ENCODE measurements at places on chromosomes 12 and 14.
A peak's percentile ranks its signal among the peaks of the same experiment; 100 is the strongest.

DNA sequence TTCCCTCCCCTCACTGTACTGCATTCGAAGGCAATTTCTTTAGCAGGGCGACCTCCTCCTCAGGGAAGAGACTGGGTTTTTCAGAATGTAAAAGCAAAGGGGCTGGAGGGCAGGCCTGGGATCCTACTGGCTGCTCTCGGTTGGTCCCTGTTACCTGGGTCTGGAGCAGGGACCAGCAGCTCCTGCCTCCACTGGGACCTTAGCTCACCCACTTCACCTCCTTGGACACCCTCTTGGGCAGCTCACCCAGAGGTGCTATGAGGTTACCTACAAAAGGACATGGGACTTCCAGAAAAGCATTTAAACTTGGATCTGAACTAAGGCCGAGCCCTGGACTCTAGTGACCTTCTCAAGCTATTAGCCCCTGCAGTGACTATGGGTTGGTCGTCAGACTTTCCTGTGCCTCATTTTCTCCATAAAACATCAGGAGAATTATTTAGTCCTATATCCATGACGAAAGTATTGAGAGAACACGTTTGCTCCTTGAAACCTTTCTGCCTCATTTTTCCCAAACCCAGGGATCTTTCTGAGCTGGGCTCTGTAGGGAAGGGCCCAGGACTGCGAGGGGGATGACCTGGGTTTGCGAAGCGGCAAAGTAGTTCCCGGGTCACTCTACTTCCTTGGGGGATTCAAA lies 65.0 kb downstream of the FBXL14 start:
- no peak for DNase-seq

GRCh38 chr12:132766380-132767085 lies 4.9 kb upstream of the ANKLE2 start:
- DNase-seq = peak; percentile 27

DNA sequence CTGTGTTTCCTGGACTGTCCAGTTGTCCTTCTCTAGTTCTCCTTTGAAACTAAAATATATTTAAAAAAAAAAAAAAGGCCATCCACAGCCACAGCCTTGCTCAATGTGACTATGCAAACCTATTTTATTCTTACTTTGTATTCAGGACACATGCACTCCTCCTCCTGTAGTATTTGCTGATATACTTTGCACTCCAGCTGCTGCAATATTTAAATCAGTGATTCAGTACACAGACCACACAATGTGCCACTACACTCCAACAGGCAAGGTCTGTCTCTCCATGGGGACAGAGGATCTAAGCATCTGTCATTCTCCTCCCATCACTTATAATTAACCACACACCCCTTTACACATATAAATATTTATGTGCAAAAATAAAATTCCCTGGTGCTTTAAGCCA lies 40.2 kb upstream of the CCDC196 start:
- no peak for DNase-seq

DNA sequence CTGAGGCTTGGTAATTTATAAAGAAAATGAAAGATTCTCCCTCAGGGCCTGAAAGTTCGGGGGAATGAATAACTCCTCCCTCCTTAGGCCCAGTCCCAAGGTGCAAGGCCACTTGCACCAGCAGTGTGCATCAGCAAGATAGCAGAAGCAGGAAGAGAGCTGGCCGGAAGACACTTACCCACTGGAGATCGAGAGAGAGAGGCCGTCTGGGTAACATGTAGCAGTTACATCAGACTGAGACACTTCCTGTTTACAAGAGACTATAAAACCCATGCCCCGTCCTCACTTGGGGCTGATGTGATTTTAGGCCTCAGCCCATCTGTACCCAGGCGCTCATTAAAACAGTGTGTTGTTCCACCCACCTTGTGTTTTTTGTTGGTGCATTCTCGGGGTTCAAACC lies 85.2 kb downstream of the TMTC3 start:
- DNase-seq = no peak

GRCh38 chr12:116599285-116600136 lies 40.3 kb downstream of the MAP1LC3B2 start:
- peak; percentile 58 for DNase-seq

DNA sequence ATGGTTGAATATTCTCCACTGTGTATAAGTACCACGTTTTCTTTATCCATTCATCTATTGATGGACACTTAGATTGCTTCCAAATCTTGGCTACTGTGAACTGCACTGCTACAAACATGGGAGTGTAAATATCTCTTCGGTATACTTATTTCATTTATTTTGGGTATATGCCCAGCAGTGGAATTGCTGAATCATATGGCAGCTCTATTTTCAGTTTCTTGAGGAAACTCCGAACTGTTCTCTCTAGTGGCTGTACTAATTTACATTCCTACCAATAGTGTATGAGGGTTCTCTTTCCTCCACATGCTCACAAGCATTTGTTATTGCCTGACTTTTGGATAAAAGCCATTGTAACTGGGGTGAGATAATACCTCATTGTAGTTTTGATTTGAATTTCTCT lies 623.1 kb upstream of the LRFN5 start:
- peak; percentile 0 for DNase-seq

GRCh38 chr14:44271006-44271405 lies 236.1 kb downstream of the FSCB start:
- DNase-seq = no peak

GRCh38 chr14:104843442-104844305 lies 21.4 kb upstream of the CEP170B start:
- no peak for DNase-seq

GRCh38 chr14:67694791-67695393 lies 672 bp downstream of the RDH11 start:
- DNase-seq = peak; percentile 95

- no peak for DNase-seq
These were observed 37.0 kb downstream of the APPL2 start for GRCh38 chr12:105198961-105199360.

GRCh38 chr12:75900781-75901254 lies 130.8 kb downstream of the PHLDA1 start:
- no peak for DNase-seq

DNA sequence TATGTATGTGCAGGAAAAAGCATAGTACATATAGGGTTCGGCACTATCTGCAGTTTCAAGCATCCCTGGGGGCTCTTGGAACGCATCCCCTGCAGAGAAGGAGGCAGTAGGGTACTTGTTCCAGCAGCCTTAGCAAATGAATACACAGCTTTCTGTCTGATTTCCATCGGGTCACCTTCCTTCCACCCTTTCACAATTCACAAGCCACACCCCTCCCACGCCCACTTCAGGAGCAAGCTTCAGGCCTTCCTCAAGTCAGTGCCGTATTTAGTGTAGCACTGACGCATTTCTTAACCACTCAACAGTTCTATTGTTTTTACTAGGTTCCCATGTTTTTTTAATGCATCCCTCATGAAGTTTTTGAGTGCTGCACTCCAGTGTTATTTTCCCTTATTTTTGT lies 64.2 kb downstream of the CLMN start:
- DNase-seq = peak; percentile 1

GRCh38 chr12:105954951-105955931 lies 183.5 kb downstream of the NUAK1 start:
- DNase-seq = peak; percentile 34

DNA sequence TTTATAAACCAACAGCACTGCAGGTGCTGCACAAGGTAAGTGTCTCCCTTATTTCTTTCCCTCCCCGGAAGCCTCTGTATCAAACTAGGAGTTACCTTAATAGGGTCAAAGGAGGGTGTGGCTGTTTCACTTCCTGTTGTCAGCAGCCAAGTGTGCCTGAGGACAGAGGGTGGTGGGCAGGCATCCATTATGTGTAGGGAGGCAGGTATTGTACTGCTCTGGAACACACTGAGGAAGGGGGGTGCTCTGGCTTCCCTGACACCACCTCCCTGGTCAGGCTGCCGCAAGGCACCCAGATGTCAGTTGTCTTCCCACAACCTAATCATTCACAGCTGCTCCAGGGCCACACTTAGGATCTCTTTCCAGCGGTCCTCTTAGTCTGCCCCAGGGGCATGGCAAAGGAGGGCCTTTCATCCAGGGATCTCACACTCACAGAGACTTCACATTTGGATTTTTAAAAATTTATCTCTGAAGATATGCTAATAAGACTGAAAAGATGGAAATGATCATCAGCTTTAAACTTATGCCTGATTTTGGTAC lies 132.0 kb upstream of the ARHGAP5 start:
- DNase-seq = no peak

DNA sequence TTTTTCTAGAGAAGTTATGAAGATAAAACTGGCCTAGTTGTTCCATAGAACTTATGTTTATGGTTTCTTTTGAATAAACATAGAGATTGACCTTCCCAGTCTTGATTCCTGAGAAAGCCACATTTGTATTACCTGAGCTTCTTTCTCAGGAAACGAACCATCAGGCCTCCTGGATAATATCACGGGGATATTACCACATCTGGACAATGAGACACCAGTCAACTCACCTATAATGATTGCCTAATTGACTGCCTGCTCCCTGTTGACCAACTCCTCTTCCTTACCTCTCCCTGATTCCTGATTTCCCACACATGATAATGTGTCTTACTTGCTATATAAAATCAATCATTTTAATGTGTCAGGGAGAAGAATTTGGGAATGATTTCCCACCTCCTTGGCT lies 822.7 kb downstream of the LRFN5 start:
- no peak for DNase-seq

GRCh38 chr12:99192489-99192888 lies 455.1 kb upstream of the GARIN6 start:
- DNase-seq = no peak

- peak; percentile 14 for DNase-seq
These were observed 14.9 kb upstream of the MCRS1 start for GRCh38 chr12:49582850-49583249.

- no peak for DNase-seq
These were observed 51.1 kb upstream of the EML1 start for GRCh38 chr14:99742074-99742473.

- DNase-seq = no peak
These were observed 144.8 kb downstream of the KCNA5 start for GRCh38 chr12:5188472-5188871.

- no peak for DNase-seq
These were observed 62.5 kb downstream of the BCL2L14 start for GRCh38 chr12:12133259-12133658.

DNA sequence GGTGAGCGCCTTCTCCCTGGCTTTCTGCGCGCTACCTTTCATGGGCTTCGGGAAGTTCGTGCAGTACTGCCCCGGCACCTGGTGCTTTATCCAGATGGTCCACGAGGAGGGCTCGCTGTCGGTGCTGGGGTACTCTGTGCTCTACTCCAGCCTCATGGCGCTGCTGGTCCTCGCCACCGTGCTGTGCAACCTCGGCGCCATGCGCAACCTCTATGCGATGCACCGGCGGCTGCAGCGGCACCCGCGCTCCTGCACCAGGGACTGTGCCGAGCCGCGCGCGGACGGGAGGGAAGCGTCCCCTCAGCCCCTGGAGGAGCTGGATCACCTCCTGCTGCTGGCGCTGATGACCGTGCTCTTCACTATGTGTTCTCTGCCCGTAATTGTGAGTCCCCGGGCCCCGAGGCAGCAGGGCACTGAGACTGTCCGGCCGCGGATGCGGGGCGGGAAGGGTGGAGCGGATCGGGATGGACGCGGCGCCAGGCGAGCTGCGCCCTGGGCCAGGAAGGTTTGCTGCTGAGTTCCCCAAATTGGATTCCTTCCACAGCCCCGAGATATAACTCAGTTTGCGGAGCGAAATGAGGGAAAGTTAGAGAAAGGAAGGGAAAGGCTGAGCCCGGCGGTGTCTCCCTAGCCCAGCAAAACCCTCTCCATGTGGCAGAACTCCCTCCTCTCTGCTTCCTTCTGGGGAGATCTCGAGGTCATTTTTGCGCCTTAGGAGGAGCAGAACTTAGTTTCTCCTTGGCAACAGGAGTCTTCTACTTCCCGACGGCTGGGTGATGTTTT lies 972 bp downstream of the PTGDR start:
- DNase-seq = peak; percentile 13

- no peak for DNase-seq
These were observed 39.2 kb upstream of the DYRK2 start for GRCh38 chr12:67609226-67609870.

GRCh38 chr12:124763594-124763979 lies 100.1 kb downstream of the SCARB1 start:
- no peak for DNase-seq

- no peak for DNase-seq
These were observed 51.8 kb downstream of the GNS start for GRCh38 chr12:64707362-64707761.

DNA sequence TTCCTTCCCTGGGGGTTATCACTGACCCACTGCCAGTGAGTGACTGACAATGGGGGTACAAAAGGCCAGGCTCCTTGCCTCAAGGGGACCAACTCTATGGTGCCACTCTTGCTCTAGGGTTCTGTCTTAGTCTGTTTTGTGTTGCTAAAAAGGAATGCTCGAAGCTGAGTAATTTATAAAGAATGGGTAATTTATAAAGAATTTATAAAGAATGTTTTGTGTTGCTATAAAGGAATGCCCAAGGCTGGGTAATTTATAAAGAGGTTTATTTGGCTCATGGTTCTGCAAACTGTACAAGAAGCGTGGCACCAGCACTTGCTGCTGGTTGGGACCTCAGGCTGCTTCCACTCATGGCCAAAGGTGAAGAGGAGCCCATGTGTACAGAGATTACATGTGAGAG lies 15.8 kb upstream of the RASSF8 start:
- DNase-seq = peak; percentile 7

GRCh38 chr12:127389923-127390322 lies 877.0 kb upstream of the TMEM132C start:
- DNase-seq = peak; percentile 60

- DNase-seq = no peak
These were observed 186.3 kb upstream of the EGLN3 start for GRCh38 chr14:34137001-34137745.

DNA sequence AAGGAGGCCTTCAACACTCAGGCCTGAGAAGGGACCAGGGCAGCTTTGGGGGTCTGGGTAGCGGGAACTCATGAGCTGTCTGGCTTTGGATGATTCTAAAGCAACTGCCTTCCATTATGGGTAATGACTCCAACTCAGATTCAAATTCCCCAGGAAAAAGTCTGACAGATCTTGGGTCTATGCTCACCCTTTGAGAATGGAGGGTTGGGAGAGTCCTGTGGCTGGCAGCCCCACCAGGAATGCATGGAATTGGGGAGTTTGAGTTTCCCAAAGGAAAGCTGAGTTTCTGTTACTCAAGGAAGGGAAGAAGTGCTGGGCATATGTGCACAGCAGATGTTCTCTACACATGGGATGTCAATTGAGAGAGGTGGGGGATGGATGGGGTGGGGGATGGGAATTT lies 22.4 kb upstream of the LTBP2 start:
- peak; percentile 40 for DNase-seq

GRCh38 chr12:2110849-2111566 lies 58.2 kb downstream of the CACNA1C start:
- DNase-seq = no peak

GRCh38 chr14:20768593-20768892 lies 339 bp downstream of the EDDM3B start:
- no peak for DNase-seq

Data from IMR-90 (cell line).